ENCODE measurements at places on chromosomes 13 and 19.

DNA sequence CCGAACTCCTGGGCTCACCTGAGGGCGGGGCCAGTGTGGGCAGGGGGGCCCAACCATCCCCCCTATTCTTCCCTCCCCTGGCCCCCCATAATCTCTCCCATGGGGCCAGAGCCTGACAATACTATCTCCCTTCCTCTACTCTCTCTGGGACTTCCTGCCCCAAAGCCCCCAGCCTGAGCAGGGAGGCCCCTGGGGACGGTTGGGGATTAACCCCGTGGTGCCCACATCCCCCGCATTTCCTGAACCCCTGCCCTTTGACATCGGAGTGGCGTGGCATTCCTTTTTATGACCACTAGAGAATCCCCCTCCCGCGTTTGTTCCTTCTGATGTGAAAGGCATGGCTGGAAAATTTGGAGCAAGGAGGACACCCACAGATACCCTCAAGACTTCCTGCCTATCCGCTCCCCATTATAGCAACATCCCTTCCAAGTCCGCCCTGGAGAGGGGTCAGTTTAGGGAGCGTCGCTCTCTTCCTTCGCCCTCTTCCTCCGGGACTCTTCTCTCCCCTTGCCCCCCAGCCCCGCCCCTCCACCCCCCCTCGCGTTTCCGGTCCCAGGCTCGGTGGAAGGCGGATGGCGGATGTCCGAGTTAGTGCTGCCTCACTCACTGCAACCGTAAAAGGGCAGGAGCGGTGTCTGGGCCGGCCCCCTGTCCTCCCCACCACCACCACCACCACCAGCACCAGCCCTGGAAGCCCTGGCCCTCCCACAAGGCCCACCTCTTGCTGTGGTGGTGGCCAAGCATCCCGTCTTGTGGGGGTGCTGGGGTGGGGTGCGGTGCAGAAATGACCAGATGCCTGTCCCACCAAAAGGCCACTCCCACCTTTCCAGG lies 1.8 kb downstream of the VASP start:
- DNase-seq = no peak

DNA sequence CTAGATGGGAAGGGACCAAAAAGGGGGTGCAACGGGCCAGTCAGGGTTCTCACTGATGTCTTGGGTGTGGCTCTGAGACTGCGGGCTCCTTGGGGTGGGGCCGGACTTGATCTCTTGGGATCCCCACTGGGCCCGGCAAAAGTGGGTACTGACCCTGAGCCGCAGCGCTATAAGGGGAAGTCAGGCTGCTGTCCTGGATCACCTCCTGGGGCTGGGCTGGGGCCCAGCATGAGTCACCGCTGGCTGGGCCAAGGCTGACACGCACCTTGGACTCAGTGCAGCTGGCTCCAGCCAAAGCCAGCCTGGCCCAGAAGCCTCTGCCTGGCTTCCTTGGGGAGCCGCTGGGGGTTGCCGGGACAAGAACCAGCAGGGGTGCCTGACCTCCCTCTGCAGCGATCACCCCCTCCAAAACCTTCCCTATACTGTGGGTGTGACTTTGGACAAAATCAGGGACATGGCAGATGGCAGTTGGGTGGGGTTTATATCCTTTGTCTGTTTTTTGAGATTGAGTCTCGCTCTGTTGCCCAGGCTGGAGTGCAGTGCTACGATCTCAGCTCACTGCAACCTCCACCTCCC lies 617 bp upstream of the IQCN start:
- no peak for DNase-seq

GRCh38 chr13:109333893-109334651 lies 452.3 kb downstream of the IRS2 start:
- DNase-seq = no peak

DNA sequence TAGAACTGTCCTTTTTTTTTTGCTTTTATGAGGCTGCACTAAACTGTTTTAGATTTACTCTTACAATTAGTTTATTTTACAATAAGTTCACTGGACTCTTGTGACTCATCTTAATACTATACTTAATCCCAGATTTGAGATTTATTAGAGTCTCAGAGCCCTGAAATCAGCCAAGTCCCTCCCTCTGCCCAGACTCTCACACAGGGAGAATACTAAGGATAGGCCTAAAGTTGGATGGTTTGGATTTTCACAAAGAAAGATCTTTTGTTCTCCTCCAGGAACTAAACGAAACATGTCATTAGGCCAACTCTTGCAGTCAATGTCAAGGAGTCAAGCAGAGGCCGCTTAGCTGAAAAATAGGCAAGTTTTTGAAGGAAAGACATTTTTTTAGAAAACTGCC lies 42.7 kb upstream of the MIR17HG start:
- DNase-seq = no peak

DNA sequence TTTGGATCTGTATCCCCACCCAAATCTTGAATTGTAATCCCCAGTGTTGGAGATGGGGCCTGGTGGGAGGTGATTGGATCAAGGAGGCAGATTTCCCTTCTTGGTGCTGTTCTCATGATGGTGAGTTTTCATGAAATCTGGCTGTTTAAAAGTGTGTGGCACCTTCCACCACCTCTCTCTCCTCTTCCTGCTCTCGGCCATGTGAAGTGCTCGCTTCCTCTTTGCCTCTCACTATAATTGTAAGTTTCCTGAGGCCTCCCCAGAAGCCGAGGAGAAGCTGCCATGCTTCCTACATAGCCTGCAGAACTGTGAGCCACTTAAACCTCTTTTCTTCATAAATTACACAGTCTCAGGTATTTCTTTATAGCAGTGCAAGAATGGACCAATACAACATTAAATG lies 15.7 kb downstream of the COMMD6 start:
- DNase-seq = no peak

DNA sequence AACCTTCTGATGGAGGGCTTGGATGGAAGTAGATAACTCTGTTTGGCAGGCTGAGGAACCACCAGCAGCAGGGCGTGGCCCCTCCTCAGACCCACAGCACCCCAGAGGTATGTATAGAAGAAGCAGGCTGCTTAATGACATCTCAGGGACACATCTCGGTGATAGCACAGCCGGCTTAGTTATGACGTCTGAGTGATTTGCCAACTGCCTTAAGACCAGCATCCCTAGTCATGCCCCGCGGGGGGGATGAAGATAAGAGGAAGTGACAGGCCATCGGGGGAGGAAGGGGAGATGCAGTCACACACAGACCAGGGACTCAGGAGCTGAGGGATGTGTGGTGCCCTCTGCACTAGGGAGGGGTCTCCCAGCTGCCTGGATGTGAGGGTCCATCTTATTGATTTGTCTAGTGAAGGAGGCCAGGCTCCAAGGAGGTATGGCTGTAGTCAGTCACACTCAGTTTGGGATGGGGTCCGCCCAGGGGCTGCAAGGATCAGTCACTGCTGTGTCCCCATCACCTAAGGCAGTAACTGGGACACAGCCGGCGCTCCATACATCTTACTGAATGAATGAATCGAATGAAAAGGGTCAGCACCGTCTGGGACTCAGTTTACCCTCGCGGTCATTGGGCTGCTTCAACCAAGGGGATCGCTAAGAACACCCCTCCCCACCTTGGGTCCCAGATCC lies 19.2 kb upstream of the ERCC1 start:
- no peak for DNase-seq

DNA sequence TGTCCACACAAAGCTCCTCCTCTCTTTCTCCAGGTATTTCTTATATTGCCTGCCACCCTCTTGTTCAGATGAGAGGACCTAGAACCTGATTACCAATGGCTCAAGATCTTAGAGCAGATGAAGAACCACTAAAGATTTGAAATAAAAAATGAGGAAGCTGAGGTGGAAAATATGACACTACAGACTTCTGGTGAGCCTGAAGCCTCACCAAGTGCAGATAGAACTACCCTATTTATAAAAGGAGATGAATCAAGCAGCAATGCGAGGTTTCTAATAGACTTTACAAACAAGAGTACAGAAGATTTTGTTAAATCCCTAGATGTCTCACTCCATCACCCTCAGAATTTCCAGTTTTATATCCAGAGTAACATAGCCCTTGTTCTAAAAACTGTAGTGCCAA lies 345.8 kb downstream of the TBC1D4 start:
- DNase-seq = no peak

DNA sequence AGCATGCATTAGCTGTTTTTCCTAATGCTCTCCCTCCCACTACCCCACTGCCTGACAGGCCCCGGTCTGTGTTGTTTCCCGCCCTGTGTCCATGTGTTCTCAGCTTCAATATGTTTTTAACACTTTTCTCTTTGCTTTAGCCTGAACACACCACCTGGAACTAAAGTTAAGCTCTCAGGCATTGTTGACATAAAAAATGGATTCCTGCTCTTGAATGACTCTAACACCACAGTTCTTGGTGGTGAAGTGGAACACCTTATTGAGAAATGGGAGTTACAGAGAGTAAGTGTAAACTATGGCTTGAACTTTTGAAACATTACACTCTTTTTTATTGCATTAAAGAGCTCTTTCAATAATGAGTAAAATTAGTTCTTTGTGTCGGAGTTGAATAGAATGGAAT lies 70.1 kb downstream of the TDRD3 start:
- DNase-seq = no peak

GRCh38 chr19:2949939-2950285 lies 5.1 kb upstream of the ZNF77 start:
- DNase-seq = no peak

- no peak for DNase-seq
Measured at GRCh38 chr19:51915324-51915867, 10.6 kb upstream of the ZNF649 start.

GRCh38 chr19:2038284-2039088 lies 12.6 kb downstream of the MKNK2 start:
- DNase-seq = no peak

- DNase-seq = no peak
Measured at GRCh38 chr19:32020538-32020937, 324.9 kb upstream of the ZNF507 start.

DNA sequence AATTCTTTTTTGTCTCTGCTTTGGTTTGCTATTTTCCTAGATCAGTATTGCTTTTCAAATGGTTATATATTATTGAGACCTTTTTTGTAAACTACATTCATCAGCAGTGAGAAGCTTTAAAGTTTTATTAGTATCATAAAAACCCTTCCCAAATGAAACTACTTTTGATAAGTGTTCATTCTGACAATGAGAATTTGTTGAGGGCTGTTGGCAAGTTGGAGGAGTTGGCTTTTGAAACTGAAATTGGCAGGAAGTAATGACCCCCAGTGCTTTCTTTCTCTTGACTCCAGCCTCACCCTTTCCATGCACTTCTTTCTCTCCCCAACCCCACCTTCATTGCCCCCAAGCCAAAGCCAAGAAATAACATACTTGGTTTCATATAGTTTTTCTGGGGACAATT lies 113.8 kb downstream of the ZIC5 start:
- no peak for DNase-seq

DNA sequence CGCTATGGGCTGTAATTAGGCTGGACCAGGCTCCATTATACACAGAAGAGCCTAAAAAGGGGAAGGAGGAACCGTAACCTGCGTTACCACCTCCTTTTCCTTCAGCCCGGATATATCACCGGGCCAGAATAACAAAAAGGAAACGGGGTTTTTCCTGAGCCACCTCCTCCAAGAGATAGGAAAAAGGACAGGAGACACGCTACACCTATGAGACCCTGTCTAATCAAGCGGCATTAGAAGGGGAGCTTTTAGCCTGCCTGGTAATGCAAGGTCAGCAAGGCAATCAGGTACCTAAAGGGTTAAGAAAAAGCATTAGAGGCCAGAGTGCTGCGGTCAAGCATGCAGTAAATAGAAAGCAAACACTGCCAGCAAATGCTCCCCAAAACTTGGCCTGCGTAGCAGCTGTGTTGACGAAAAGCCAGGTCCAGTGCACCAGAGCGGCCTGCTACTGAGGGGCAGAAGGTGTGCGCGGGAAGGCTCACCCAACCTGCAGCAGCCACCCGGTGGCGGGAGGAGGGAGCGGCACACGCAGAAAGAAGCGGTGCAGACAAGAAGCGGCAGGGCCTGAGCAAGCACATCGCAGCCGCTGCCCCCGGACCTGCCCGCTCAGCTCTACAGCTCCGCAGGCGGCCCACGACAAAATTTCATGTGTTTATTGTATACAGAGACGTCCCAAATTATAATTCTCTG lies 1466.1 kb downstream of the UQCRFS1 start:
- no peak for DNase-seq

DNA sequence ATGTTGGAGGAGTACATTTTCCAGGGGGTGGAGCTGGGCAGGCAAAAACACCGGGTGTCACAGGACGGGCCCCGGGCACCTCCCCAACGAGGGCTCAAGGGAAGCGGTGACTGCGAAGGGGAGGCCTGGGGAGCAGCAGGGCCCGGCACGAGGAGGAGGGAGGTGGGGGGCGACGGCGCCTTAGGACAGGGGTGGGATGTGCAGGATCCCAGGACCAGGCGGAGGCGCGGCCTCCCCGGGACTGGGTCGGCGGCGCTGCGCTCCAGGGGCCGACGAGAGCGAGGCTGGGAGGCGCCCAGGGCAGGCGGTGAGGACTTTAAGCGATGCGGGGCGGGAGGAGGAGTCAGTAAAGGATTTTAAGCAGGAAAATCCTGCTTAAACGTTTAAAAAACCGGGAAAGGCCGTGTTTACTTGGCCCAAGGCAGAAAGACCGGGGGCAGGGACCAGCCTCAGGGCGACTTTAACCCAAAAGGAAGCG lies 427 bp downstream of the ZNF160 start:
- no peak for DNase-seq

GRCh38 chr13:20395061-20395916 lies 130.4 kb downstream of the CRYL1 start:
- DNase-seq = no peak

GRCh38 chr13:30810801-30811200 lies 75.5 kb downstream of the ALOX5AP start:
- DNase-seq = no peak

- DNase-seq = no peak
Measured at GRCh38 chr13:77422724-77423123, 95.8 kb upstream of the MYCBP2 start.

DNA sequence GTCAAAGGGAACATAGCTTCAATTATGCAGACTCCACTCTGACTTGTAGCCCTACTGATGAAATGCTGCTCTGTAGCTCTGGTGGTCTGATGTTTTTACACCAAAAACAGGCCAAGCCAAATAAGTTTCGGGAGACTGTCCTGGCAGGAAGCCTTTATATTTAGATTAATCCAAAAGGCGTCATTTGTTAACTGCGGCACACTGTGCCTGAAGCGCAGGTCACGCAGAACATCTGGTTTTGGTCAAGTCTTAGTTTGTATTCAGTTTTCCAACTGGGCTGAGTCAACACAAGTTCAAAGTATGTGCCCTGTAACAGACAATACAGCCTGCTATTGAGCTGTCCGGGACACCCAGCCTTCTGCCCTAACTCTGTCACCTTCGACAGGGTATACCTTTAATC lies 154.6 kb upstream of the IPO5 start:
- no peak for DNase-seq

- no peak for DNase-seq
Measured at GRCh38 chr19:5423567-5424125, 31.6 kb upstream of the ZNRF4 start.

- DNase-seq = no peak
Measured at GRCh38 chr19:54502518-54503048, at the start of gene LAIR2. TSS of gene LAIR2 (plus strand) at chr19:54502831. CDS start at chr19:54502919, 88 bp downstream.

GRCh38 chr13:48411147-48411794 lies 1.6 kb downstream of the LPAR6 start:
- DNase-seq = no peak

DNA sequence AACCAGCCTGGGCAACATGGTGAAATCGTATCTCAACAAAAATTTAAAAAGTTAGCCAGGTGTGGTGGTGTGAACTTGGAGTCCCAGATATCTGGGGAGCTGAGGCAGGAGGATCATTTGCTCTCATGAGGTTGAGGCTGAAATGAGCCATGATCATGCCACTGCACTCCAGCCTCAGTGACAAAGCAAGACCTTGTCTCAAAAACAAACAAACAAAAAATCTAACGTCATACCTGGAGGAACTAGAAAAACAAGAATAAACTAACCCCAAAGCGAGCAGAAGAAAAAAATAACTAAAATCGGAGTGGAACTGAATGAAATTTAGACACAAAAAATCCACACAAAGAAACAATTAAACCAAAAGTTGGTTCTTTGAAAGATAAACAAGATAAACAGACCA lies 1885.1 kb downstream of the OLFM4 start:
- no peak for DNase-seq
